ENCODE measurements at places on chromosomes 4 and X.

DNA sequence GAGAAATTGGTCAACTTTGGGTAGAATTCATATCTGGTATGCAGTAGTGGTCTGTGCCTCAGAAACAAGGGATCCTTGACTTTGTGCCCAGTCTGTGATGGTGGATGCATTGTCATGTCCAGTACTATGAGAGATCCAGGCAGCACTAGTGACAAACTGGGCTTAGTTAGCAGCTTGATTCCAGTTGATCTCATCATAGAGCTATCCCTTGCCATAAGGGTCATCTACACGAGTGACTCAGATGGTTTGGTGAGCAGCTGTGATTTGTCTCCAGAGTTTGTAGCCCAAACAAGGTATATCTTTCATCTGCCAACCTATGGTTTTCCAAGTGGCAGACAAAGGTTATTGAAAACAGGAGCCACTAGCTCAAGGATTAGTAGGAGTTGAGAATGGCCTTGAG, 298.8 kb downstream of the GBA3 start:
- no peak for DNase-seq

DNA sequence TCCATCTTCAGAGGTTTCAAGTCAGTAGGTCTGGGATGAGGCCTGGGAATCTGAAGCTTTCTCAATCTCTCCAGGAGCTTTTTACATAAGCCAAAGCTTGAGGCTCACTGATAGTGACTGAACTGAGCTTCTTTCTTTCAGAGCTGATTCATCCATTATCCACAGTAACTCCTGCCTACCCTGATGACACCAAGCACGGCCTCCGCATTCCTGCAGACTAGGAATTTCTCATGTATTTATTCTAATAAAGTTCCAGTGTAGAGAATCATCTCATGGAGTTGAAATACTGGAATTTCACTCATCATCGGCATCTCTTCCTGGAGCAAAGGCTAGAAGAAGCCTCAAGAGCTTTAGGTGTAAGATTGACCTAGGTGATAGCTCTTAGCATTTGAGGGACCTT, 12.1 kb upstream of the DCTD start:
- no peak for DNase-seq

- no peak for DNase-seq
These were observed 166.9 kb upstream of the KLF3 start for GRCh38 chr4:38497121-38497520.

DNA sequence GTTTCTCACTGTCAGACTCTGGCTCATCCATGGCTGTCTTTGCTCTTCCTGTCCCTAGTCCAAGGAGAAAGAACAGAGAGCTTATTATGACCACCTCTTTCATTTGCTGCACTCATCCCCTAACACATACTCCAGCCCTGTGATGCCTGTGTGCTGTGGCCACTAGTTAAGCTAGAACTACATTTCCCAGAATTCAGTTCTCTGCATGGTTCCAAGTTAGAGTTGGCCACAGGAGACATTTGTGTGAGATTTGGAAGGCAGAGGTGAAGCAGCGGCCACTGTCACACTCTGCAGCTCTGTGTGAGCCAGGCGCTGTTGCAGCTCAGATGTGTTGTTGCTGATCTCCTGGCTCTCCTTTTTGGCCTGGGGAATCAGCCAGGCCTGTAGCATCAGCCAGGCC, 188.2 kb upstream of the ATP6AP2 start:
- DNase-seq: no peak

DNA sequence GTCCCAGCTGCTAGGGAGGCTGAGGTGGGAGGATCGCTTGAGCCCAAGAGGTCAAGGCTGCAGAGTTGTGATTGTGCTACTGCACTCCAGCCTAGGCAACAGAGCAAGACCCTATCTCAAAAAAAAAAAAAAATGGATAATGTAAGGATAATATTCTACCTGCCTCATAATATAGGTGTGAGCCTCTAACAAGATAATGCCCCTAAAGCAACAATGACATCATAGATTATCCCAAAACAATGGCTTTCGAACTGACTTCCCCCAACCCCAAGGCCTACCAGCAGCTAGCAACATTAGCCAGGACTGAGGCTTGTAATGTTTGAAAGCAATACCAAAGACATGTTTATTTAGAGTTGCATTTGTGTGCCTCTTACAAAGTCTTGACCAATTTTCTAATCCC, 33.9 kb upstream of the ATP6AP2 start:
- no peak for DNase-seq

DNA sequence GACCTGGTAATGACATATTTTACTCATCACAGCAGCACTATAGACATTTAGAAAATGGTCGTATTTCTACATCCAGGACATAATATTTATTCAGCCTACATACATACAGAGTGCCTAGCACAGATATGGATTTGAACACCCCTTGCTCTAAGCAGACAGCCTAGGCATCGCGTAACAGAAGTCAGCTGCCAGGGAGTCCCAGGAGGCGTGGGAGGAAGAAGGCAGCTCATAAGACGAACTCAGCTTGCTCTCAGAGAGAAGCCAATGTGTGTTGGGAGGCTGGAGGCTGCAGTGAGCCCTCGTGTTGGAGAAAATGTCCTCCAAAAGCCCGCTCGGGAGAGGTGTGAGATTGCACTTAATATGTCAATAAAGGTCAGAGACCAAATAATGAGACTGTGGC, 131.6 kb downstream of the BCOR start:
- DNase-seq: no peak

DNA sequence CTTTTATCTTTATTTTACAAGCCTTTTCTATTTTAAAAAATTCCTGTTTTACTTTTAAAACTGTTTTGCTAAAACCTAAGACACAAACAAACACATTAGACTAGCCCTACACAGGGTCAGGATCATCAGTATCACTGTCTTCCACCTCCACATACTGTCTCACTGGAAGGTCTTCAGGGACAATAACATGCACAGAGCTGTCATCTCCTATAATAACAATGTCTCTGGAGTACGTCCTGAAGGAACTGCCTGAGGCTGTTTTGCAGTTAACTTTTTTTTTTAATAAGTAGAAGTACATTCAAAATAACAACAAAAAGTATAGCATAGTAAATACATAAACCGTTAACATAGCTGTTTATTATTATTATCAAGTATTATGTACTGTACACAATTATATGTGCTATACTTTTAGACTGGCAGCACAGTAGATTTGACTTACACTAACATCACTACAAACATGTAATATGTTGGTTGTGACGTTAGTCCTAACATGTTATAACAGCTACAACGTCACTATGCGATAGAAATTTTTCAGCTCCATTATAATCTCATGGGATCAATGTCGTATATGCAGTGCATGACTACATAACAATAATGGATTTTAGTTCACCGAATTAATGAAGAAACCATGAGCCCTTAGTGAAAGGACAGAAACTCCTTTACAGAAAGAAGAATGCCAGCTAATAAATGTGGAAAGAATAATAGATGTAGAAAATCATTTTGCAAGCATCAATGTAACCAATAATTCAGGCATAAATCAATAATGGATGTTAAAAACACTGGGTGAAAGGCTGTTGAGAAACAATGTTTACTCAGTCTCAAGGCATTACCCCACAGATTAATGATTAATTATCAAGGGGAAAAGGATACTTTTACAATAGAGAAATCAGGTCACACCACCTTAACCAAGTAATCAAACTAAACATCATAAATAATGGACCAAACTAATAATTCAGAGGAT, 49.2 kb downstream of the FBXW7 start:
- DNase-seq: no peak

- peak; percentile 17 for DNase-seq
These were observed at the start of gene GPRASP2 for GRCh38 chrX:102712216-102712966. GPRASP2 (plus strand) TSS chrX:102712448; CDS start chrX:102714870, 2,422 bp downstream.
